Progenitor cell of endocrine pancreas (in vitro differentiated cells): ENCODE measurements at places on chromosomes 13 and 19.

- no peak for DNase-seq
Measured at GRCh38 chr13:99506634-99507033, 5.4 kb downstream of the TM9SF2 start.

- no peak for DNase-seq
Measured at GRCh38 chr13:99558570-99559180, 57.4 kb downstream of the TM9SF2 start.

DNA sequence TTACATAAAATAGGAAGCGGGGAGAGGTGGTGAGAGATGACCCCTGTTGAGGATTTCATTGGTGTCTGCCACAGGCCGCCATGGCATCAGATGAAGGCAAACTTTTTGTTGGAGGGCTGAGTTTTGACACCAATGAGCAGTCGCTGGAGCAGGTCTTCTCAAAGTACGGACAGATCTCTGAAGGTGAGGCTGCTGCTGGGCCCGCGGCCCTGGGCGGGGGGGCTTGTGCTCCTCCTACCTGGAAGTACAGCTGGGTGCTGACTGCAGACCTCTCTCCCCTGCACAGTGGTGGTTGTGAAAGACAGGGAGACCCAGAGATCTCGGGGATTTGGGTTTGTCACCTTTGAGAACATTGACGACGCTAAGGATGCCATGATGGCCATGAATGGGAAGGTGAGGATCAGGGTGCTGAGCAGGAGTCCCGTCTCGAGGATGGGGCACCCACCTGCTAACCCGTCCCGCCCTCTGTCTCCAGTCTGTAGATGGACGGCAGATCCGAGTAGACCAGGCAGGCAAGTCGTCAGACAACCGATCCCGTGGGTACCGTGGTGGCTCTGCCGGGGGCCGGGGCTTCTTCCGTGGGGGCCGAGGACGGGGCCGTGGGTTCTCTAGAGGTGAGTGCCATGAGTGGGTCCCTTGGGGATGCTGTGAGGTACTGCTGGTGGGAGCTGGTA lies 1.9 kb downstream of the CIRBP start:
- no peak for DNase-seq

DNA sequence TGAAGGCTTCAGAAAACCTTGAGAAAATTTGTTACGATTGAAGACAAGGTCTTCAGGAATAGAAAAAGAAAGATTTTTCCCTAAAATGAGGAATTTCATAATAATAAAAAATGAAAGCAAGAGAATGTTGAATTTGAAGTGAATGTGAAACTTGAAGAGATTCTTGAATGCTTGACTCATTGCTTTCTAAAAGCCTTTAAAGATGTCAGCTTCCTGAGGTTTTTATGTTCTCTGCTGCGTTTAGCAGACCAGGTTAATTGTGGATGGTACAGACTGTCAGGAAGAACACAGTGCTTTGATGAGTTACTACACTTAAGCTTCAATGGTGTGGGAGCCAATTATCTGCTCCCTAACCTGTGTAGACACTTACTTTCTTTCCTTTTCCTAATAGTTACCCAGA lies 96.3 kb upstream of the FNDC3A start:
- no peak for DNase-seq

DNA sequence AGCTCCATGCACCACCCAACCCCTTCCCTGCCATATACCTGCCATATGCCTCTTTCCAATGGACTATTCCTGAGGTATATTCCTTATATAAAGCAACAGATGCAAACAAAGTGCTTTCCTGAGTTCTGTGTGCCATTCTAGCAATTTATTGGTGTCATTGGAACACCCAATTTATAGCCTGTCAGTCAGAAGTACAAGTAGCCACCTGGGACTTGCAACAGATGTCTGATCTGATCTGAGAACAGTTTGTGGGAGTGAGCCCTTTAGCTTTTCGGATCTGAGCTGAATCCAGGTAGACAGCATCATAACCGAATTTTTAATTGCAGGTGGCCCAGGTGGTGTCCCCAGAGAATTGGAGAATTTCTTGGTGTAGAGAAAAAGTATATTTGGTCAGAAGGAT lies 963 bp upstream of the FPR3 start:
- DNase-seq, result no peak

- no peak for DNase-seq
Measured at GRCh38 chr13:30157616-30157993, 149.7 kb downstream of the KATNAL1 start.
